Activated T-cell treated with anti-CD3 and anti-CD28 coated beads, Interleukin-2, amount 50 U/mL, for 48 hours (primary cell): ENCODE measurements at places on chromosomes 3 and 15.

GRCh38 chr3:124158168-124158881 lies 166.4 kb upstream of the ROPN1 start:
- no peak for DNase-seq

DNA sequence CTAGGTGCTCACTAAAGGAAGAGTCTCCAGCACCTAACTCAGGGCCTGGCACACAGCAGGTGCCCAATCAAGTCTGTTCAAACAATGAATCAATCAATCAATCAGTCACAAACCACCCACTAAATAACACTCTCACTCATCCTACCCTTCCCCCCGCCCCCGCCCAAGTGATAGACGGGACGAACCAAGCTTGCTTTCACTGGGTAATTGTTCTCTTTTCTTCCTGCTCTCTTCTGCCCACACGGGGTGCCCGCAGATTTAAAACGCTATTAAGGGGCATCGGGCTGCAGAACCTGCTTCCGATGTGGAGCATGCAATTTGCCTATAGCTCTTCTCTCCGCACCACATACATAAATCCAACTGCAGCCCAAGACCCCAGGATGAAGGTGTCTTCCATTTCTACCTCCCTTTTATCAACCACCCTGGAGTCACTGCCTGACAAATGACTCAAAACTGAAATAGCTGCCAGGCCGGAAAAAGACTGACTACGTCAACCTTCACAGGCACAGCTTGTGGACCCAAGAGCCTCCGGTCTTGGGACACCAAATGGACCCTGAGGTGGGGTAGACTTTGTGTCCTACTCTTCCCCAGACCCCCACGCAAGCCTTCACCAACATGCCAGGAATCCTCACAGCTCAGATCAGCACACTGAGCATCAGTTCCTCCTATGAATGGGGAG lies 1.7 kb downstream of the KLHL25 start:
- peak; percentile 61 for DNase-seq

DNA sequence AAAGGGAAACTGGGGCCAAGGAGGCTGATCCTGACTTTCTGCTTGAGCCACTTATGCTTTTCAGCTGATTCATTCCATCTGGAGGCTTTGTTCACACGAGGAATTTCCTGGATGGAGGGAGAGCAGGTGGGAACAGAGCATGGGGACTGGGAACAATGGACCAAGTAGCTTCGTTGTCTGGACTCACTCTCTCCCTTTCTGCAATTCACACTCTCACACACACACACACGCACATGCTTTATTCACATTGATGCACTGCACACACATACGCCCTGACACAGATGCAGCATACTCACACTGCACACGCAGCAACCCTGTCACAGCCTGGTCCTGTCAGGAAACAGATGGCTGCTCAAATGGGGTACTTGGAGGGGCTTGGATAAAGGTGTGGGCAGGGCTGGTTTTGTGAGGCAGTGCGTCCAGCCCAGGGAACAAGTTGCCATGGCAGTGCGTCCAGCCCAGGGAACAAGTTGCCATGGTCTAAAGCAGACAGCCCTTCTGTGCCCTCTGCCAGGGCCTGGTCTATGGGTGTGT lies 19.8 kb upstream of the CHCHD6 start:
- no peak for DNase-seq

DNA sequence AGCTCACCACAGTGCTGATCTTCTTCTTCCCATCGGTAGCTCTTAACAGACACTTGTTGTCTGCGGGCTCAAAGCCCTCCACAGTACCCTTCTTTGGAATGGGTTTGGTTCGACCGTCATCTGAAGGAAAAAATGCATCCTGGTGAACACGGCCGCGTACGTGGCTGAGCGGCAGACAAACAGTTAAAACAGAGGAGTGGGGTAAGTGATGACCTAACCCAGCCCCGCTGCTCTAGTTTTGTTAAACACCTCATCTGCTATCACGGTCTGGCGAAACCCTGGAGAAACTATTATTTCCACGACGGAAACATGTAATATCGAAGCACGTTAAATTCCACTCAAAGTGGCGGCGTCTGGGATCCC lies 725 bp downstream of the SRP14 start:
- no peak for DNase-seq

DNA sequence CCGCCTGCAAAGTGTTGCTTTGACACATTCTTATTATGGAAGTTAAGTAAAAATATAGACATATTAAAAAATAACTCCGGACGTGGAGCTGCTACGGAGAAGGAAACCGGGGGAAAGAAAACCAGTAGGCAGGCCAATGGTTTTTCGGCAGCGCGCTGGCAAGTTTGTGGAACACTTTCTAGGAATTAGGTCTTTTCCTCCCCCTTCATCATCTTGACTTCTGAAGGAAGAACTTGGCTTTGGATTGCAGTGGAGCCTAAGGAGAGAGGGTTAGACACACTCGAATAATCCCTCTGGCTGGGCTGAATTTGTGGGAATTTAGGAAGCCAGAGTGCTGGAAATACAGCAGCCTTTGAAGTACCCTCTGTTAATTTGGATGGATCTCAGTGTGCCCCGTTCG lies 317 bp downstream of the ROBO2 start:
- no peak for DNase-seq
